ENCODE measurements at places on chromosomes 2 and 18.
A peak's percentile ranks its signal among the peaks of the same experiment; 100 is the strongest.

DNA sequence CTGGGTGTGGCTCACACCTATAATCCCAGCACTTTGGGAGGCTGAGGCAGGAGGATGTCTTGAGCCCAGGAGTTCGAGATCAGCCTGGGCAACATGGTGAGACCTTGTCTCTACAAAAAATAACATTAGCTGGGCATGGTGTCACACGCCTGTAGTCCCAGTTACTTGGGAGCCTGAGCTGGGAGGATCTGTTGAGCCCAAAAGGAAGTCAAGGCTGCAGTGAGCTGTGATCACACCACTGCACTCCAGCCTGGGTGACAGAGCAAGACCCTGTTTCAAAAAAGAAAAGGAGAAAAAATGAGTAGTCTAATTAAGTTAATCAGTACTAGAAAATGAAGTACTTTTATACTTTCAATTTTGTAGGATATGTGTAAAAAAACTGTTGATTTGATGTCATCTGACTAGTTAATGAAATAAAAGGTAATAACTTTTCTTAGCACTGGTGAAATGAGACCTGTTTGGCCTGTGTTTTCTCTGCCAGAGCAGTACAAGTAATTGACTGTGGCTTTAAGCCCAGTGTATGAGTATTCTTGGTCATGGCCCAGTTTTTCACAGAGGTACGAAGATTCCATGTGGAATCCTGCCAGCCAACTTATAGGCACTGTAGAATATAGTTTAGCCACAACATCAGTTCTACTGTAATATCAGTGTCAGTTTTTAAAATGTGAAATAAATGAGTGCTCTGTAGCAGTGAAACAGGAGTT, 35.8 kb downstream of the MFSD6 start:
- peak; percentile 11 for DNase-seq

DNA sequence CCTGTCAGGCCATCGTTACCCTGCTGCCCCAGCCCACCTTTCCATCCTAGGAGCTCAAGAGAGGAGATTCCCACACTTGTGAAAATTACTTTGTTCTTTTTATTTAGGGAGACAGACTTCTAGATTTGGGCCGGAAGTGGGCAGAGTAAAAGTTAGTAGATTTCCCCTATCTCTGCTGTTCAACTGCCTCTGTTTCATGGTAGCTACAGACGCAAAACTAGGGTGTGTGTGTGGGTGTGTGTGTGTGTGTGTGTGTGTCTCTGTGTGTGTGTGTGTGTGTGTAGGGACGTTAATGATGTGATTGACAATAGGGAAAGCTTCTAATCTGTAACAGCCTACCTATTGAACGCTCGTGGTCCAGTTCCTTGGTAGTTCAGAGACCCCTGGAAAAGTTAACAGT, 438 bp downstream of the PSMA8 start:
- no peak for DNase-seq

- no peak for DNase-seq
Measured at GRCh38 chr2:45170191-45171135, 161.2 kb upstream of the SIX2 start.

DNA sequence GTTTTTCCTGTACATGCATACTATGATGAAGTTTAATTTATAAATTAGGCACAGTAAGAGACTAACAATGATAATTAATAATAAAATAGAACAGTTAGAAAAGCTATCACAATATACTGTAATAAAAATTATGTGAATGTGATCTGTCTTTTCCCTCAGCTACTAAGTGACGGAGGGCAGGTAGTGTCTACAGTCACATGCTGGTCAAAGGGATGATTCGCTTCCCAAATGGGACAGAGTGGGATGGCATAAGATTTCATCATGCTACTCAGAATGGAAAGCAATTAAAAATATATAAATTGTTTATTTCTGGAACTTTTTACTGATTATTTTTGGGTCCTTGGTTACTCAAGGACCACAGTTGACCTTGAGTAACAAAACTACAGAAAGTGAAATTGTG, 71.5 kb downstream of the DAW1 start:
- no peak for DNase-seq

DNA sequence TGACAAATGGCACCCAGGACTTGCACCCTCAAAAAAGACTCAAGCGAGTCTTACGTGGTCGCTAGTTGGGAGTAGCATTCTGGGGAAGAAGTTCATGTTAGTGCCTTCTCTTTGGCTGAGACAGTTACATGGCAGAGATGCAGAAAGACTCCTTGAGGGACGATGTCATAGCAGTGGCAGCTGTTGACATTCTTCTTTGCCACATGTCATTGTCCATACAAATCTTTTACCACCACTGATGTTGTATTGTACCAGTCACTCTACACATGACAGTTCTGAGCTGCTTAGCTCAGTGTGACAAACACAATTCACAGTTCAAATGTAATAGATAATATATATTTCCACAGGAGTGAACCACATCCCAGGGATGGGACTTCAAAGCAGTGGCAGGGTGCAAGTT, 197.1 kb downstream of the TCF4 start:
- DNase-seq: no peak

- no peak for DNase-seq
Measured at GRCh38 chr2:8505311-8505920, 176.4 kb upstream of the ID2 start.

DNA sequence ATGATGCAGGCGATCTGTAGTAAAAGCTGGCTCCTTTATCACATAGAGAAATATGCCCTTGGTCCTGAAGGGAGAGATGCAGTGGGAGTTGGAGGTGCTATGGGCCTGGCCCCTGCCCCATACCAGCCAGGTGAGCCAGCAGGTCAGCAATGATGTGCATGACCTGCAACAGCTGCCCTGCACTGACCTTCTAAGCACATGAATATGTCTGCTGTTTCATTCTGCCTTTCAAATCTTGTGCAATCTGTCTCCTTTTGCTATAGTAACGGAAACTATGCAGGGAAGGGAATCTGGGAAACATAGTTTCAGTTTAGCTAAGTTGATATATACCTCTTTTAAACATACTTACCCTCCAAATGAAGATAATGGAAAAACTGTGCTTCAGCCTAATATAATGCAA, 235.2 kb downstream of the TDRD15 start:
- no peak for DNase-seq

DNA sequence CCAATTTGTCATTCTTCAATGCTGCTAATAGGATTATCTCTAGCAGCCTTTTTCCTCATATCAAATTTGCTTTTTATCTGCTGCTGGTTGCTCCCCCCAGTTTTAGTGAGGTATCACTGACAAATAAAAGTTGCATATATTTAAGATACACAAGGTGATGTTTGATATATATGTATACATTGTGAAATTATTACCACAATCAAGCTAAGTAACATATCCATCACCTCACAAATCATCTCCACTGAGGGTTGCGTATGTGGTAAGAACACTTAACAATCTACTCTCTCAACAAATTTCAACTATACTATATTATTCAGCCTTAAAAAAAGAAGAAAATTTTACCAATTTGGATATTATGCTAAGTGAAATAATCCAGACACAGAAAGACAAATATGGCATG, 30.5 kb upstream of the UBE2E3 start:
- DNase-seq: no peak

GRCh38 chr2:8416849-8417832, 264.7 kb upstream of the ID2 start:
- no peak for DNase-seq

GRCh38 chr18:77134611-77135010, 2.0 kb upstream of the MBP start:
- no peak for DNase-seq

DNA sequence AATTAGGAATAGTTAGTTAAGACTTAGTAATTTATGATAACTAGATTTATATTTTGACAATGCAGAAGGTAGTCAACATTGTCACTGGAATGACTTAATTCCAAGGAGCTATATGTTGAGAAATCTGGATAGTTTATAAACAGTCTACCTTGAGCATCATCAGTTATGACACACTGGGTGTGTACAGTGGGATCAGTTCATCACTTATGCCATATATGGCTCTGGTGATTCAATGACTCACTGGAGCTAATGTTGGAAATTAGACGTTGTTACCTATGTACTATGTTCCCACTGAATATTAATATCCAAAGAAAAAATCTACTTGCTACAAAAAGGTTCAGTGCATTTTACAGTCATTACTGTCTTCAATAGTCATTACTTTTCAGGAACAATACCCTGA, 34.0 kb upstream of the ITPRID2 start:
- no peak for DNase-seq

DNA sequence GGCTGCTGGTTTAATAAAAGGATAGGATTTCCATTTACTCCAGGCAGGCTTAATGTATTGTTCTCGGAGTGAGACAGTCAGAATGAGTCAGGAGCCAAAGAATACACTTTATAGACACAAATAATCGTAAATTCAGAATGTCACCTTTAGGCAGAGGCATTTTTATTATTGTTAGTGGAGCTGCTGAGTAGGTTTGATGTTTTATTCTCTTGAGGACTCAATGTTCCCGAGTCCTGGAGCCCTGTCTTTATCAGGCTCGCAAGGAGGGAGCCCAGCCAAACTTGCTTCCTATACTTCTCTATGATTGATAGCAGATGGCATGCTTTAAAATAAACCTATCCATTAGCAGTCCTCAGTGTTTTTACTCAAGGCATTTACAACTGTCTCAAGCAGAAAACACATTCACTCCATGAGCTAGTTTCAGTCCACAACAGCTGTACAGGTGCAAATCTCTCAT, 492.3 kb upstream of the ZEB2 start:
- DNase-seq: no peak

GRCh38 chr2:125167820-125168219, 1142.7 kb downstream of the CNTNAP5 start:
- DNase-seq: peak; percentile 94

GRCh38 chr2:145303536-145303935, 783.6 kb upstream of the ZEB2 start:
- no peak for DNase-seq

DNA sequence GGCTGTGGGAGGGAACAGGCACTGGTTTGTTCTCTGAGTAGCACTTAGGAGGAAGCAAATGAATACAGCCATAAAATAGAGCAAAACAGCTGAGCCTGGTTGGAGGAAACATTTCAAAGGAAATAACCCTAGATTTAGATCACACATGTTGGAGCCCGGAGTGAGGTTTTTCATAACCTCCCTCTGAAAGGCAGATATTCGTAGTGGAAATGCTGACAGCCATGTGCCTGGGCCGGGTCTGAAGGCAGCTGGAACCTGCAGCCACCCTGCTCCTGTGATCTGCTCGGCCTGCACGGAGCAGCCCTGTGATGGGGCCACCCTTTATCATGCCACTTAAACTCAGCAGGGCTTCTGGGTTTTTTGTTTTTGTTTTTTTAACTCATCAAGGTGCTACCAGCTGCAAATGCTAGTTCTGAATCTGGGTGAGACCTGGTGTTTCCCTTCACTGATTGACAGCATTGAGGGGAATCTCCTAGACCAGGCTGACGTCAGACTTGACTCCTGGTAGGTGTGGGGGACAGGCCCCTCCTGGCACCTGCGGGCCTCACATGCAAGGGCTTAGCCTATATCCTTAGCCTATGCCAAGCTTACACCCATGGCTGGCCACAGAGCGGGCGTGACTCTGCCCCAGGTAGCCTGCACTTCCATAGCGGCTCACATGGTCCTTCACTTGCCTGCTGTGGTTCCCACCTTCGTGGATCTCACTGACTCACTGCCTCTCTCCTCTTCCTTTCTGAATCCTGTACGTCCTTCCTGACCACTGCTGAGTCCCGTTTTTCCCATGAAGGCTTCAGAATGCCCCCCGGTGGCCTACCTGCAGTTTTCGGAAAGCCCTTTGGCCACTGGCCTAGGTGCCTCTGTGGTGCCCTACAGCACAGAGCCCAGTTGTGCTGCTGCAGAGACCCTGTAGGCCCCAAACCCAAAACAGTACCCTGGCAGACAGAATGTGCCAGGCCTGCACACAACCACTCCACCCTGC, 217.3 kb downstream of the SEPTIN10 start:
- DNase-seq: no peak

DNA sequence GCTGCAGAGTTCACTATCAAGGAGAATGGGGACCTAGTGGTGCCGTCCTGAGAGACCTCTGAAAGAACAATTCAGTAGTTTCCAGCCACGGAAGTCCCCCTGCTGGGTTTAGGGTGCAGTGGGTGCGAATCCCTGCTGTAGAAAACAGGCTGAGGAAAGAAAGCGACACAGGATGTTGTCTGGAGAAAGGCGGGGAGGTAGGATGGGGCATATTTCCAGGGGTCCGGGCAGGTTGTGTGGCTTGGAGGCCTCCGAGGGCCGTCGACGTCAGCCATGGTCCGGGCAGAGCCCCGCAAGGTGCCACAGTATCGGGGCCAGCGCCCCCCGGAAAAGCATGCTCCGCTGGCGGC, 807 bp upstream of the CREB1 start:
- no peak for DNase-seq

- peak; percentile 66 for DNase-seq
Measured at GRCh38 chr2:46171411-46171953, 125.7 kb upstream of the EPAS1 start.

- DNase-seq: peak; percentile 40
Measured at GRCh38 chr18:24600076-24600654, 139.7 kb downstream of the HRH4 start.

DNA sequence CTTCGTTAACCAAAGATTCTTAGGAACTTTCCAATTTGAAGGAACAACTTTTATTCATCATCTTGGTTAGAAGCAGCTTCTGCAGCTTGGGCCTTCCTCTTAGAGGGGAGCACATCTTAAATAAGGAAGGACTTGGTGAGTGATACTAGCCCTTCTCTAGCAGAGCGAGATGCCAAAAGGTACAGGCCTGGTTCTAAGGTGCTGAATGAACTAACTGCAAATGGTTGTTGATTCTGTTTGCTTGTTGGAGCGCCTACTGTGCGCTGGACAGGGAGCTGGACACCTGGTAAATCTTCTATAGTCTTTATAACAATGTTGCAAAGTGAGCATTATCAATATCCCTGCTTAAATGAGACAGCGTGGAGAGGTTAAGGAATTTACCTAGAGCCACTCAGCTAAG, 127.1 kb downstream of the MYCN start:
- no peak for DNase-seq

DNA sequence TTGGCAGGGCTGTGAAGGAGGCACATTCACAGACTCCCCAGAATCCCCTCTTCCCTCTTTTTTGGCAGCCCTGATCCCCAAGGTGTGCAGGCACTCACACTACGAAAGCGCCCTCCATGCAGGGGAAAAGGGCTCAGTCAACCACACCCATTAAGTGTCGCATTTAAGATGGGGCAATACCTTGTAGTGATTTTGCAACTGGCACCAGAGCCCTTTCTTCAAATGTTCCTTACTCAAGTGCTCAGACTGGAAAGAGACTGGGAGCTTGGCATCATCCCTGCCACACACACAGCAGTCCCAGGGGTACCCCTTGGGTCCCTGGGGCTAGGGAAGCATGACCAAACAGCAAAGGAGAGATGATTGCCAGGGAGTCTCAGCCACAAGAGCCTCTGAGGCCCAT, 190.1 kb downstream of the HAUS1 start:
- DNase-seq: no peak

- no peak for DNase-seq
Measured at GRCh38 chr2:226631671-226632070, 167.9 kb downstream of the IRS1 start.

DNA sequence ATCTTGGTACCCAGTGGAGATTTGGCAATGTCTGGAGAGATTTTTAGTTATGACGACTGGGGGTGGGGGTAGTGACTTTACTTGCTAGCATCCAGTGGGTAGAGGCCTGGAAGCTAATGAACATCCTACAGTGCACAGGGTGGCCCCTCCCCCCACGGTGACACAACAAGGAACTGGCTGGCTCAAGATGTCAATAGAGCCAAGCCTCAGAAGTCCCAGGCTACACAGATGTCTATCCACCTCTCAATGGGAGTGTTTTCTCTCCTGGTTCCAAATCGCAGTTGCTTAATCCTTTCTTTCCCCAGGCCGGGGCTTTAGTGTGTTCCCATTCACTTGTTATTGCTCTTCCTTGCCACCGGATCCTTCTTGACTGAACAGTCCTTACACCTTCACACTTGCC, 9.3 kb upstream of the CCBE1 start:
- DNase-seq: no peak

Data from HS-5 (cell line).